ENCODE measurements at places on chromosomes 16 and 17. TPM values are rescaled to one million over a fixed set of nuclear protein-coding genes. Genes with fewer than 3 reads are reported as not detected.

The SAMD14 gene
- total RNA-seq, result 0.77 TPM

The POLDIP2 gene
- 132 TPM for total RNA-seq

The CCL5 gene
- 3.6 TPM for total RNA-seq

The C16orf74 gene
- 0.96 TPM for total RNA-seq

The TBC1D3H gene
- total RNA-seq, result not detected

The CD300LB gene
- not detected for total RNA-seq

All from colonic mucosa (tissue), 4 donors.